Daoy (cell line): ENCODE measurements at places on chromosomes 2 and 18. TPM values are rescaled to one million over a fixed set of nuclear protein-coding genes. Genes with fewer than 3 reads are reported as not detected.

Gene GPR75
- 1.0 and 2.8 TPM in 2 replicates for total RNA-seq

Gene ARHGEF4
- 0.27 and 1.5 TPM in 2 replicates for total RNA-seq

Gene ARHGEF33
- 0.03 TPM in 1 of 2 replicates, not detected in the other for total RNA-seq

Gene KATNAL2
- 0.98 and 3.7 TPM in 2 replicates for total RNA-seq

Gene RUFY4
- total RNA-seq, result not detected in 2 replicates

Gene IL37
- total RNA-seq, result not detected in 2 replicates
